ENCODE measurements at places on chromosomes 3 and 15.
A peak's percentile ranks its signal among the peaks of the same experiment; 100 is the strongest.

- no peak for DNase-seq
These were observed 28.8 kb upstream of the SHC4 start for GRCh38 chr15:48992545-48992944.

- DNase-seq: no peak
These were observed 222.0 kb upstream of the UBE2E2 start for GRCh38 chr3:22981166-22981565.

DNA sequence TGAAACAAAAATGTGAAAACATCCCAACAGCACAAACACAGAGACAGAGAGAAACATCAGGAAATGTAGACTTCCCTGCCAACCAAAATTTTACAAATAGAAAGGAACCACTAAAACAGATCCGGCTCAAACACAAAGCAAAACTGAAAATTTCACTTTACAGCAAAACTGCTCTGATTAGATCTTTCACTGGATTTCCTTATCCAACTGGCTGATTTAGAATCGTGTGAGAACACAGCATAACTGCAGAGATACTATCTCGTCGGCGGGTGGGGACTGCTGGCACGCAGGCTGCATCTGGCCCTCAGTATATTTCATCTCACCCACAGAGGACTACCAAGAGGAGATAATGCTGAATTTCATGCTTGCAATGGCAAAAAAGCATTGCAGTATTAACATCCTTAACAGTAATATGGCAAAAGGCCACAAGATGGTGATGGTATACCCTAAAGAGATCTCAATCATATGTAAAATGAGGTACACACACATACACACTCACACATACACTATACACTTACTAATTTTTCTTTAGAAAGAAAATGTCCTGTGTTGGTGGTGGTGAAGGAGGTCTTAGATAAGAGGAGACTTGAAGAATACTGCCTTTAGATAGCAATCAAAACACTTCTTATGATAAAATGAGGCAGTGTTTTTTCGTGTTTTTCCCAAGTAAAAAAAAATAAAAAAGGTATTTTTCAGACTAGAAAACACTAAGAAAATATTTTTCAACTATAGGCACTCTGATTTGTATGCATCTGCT is 10.6 kb upstream of the LEO1 start:
- peak; percentile 23 for DNase-seq

DNA sequence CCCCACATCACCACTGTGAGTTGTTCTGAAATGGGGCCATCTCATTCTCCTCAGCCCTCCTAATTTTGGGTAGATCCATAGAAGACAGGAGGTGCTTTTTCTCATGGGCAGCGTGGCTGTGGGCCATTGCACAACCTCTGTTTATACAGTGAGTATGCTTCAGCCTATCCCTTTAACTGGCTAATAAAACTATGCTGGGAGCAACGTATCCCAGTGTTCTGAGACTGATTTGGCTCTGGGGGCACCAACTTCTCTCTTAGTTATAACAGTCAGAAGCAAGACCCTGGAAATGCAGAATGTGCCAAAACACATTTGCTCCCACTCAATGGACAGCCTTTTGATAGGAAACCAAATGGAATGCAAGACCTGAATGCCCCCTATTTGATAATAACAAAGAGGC is 97.1 kb upstream of the ICE2 start:
- DNase-seq: no peak

DNA sequence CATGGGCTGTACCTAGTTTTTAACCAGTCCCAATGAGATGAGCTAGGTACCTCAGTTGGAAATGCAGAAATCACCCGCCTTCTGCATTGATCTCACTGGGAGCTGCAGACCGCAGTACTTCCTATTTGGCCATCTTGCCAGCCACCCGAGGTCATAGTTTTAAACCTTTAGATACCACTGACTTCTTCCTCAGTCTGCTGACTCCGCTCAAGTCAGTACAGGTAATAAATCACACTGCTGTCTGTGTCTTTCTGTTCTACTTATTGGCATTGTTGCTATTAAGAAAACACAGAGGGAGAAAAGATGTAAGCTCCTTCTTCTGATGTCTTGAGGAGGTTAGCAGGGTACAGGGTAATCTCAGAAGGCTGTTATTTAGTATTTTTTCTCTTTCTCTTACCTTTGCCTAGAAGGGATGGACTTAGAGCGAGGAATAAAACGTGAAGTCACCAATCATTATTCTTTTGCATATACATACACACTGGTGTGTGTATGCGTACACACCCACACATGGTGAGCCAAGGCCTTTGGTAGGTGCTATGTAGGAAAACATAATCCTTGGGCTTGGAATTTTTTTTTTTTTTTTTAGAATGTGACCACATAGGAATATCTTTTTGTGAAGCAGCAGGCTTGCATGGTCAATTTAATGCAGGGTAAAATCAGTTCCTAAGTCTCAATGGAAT is 197.2 kb downstream of the EDEM1 start:
- no peak for DNase-seq

DNA sequence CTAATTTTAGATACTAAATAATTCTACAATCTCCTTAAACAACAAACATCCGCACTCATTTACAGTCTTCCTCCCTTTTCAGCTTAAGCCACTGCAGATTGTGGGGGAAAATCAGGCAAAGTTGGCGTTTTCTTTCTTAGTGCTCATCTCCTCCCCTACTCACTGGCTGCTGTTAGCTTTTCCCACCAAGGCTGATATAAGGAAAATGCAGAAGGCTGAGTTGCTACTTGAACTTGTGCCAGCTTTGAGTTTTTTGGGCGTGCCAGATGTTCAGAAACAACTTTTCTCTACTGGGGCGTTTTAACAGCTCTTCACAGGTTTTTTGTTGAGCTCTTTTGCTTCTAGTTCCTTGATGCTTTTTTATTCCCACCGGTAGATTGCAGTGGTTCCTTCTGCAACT is 222.0 kb downstream of the PYDC2 start:
- no peak for DNase-seq

- no peak for DNase-seq
These were observed 57.2 kb upstream of the RGMA start for GRCh38 chr15:93146196-93146595.

DNA sequence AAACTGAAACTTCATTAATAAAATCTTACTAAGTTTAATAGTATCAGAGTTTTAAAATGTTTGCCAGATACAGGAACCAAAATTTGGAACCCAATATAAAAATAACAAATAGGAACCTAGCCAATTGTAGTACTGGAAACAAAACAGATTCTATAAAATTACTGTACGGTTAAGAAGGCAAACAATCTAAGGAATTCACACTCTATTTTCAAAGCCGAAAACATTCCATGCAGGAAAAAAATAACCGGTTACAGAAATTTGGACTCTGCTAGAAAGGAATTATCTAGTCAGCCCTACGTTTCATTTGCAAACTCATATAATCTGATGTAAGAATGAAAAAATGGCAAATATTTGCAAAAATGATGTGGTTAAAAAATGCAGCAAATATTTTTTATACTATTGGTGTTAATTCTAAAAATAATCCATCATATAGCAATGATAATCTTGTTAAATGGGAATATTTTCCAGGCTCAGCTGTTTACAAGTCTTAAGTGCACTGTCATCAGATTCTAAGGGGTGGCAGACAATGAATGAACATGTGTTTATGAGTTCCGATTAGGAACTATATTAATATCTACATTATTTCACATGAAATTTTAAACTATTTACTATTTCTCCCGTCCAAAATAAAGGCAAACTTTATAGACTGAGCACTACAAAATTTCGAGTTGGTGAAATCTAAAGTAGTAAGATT is 58.1 kb downstream of the DCBLD2 start:
- DNase-seq: no peak

GRCh38 chr3:59937201-59937600 is 887.4 kb upstream of the CFAP20DC start:
- DNase-seq: no peak
